A673 (cell line): ENCODE measurements at places on chromosomes 16 and 17. TPM values are rescaled to one million over a fixed set of nuclear protein-coding genes. Genes with fewer than 3 reads are reported as not detected.

SLC52A1 gene
- not detected in 2 replicates for total RNA-seq

MPP3 gene
- 5.7 and 7.7 TPM in 2 replicates for total RNA-seq

DNA sequence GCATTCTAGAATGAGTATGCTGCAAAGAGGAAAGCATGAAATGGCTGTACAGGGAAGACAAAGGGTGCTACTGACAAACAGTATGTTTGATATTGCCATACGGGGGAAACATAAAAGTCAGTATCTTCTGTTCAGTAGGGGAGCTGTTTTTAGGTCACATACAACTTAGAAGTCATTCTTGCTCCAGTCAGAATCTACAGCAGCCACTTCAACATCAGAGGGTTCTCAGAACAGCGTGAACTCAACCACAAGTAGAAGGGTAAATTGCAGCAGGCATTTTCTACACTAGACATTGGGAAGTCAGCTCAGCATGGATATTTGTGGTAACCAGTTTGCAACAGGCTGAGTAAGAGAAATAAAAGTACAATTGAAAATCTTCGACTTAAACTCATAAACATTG is 1241.8 kb upstream of the GOT2 start:
- no peak for DNase-seq
- H3K4me1 ChIP-seq, result no peaks in the 10 kb centered on the region
- no peak overlapping the region for H3K4me3 ChIP-seq
- H3K36me3 ChIP-seq, result no peaks in the 10 kb centered on the region
- no peak overlapping the region for H3K27ac ChIP-seq

GRCh38 chr16:3099732-3100499 is 822 bp upstream of the ZSCAN10 start:
- peak overlapping the region; percentile 15 for H3K4me3 ChIP-seq
- peak; percentile 97 for DNase-seq
- H3K36me3 ChIP-seq, result no peaks in the 10 kb centered on the region
- peaks cover 14% of the 10 kb centered on the region for H3K4me1 ChIP-seq

- no peak for DNase-seq
- no peaks in the 10 kb centered on the region for H3K4me1 ChIP-seq
- H3K27ac ChIP-seq, result no peak overlapping the region
These were observed 952 bp downstream of the CD300A start for GRCh38 chr17:74467221-74467951.
